ENCODE measurements at places on chromosomes 5 and 9.

GRCh38 chr9:127053960-127054359, 68.5 kb downstream of the ANGPTL2 start:
- no peak for DNase-seq

- no peak for DNase-seq
Observed at GRCh38 chr5:168879929-168880328, 300.8 kb upstream of the PANK3 start.

DNA sequence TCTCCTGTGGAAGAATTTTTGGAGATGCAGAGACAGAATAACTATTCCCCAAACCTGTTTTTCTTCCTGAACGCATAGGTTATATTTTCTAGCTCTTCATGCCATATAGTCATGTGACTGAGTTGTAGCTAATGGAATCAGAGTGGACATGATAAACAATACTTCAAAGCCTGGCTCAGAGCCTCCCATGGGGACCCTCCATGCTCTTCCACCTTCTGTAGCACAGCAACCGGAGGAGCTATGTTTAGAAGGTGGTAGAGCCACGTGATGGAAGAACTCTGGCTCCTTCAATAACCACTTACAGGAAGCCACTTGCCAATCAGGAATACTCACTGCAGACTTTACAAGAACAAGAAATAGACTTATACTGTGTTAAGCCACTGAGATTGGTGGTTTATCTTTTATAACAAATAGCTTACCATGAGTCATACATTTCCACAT, 39.2 kb downstream of the NADK2 start:
- no peak for DNase-seq

- DNase-seq = no peak
Observed at GRCh38 chr5:140025736-140026135, 17.4 kb downstream of the NRG2 start.

GRCh38 chr9:18379073-18379811, 94.7 kb upstream of the ADAMTSL1 start:
- no peak for DNase-seq

- no peak for DNase-seq
Observed at GRCh38 chr5:118580949-118581348, 407.4 kb downstream of the DTWD2 start.

Measured in T-helper 2 cell (primary cell).